ENCODE measurements at places on chromosomes 1 and 21.

GRCh38 chr1:115677565-115677964 is 35.8 kb downstream of the VANGL1 start:
- DNase-seq = no peak

DNA sequence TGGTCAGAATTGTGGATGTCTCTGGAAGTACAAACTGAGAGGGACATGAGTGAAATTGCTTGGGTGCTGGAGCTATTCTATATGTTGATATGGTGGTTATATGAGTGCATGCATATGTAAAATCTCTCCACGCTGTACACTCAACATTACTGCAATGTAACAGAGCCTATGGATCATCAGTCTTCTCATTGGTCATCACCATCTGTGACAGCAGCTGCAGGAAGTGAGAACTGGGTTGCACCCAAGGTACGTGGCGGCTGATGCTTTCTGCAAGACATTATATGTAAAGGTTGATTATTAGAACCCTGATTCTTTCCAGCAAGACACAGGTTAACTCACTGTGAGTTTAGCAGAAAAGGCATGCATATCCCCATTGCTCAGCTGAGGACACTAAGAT is 387.1 kb downstream of the OMA1 start:
- no peak for DNase-seq

DNA sequence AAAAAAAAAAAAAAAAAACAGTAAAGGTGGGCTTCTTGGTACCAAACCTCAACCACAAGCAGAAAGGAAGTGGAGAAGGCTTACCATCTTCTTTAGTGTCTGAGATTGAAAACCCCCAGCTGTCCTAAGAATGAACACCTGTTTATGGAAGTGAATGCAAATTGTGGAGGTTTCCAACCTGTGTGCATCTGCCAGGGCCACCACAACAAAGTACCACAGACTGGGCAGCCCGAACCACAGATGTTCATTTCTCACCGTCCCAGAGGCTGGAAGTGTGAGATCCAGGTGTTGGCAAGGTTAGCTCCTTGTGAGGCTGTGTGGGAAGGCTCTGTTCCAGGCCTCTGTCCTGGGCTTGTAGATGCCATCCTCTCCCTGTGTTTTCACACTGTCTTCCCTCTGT is 348.7 kb downstream of the SETD4 start:
- no peak for DNase-seq

GRCh38 chr1:209134001-209134400 is 449.5 kb upstream of the CAMK1G start:
- no peak for DNase-seq

GRCh38 chr1:79304131-79304530 is 297.6 kb upstream of the ADGRL4 start:
- DNase-seq = no peak

DNA sequence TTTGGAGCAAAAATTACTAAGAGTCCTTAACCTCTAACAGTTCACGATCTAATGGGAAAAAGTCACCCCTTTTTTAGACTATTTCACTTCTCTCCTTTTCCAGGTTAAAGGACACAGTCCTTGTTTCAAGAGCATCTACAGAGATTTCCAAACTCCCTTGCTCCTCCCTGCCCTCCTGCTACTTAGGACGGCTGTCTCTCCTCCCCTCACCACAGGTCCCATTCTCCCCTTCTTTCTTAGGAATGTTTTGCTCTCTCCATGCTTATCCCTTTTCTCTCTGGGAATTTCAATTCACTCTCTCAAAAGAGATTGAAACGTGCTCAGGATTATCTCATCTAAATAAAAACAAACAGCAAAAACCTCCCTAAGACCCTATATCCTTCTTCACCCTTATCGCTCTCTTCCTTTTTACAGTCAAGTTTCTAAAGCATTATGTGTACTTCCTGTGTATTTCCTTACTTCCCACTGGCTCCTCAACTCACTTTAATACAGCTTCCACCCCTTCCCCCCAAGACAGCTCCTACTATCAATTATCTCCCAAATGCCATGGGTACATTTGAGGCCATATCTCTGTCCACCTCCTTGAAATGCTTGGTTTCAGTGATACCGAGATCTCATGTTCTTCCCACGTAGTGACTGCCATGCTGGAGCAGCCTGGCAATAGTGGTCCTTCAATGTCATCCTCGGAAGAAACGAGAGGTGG is 43.2 kb upstream of the ZNF281 start:
- DNase-seq = no peak

DNA sequence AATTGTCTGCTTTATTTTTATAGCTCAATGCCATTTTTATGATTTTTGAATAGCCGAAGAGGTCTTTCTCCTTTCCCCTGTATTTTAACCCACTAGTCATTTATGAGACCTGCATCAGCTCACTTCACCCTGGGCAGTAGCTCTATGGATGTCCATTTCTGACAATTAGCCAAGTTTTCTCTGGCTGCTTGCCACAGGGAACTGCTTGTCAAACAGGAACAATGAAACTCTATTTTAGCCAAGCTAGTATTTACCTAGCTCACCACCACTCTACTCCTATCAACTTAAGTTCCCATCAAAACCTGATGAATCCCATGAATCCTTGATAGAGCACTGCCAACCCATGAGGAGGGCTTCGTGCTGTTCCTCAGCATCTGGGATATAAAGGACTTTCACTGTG is 406.7 kb downstream of the RWDD3 start:
- DNase-seq = no peak
